ENCODE measurements at places on chromosomes 13 and 19. TPM values are rescaled to one million over a fixed set of nuclear protein-coding genes. Genes with fewer than 3 reads are reported as not detected.

DNA sequence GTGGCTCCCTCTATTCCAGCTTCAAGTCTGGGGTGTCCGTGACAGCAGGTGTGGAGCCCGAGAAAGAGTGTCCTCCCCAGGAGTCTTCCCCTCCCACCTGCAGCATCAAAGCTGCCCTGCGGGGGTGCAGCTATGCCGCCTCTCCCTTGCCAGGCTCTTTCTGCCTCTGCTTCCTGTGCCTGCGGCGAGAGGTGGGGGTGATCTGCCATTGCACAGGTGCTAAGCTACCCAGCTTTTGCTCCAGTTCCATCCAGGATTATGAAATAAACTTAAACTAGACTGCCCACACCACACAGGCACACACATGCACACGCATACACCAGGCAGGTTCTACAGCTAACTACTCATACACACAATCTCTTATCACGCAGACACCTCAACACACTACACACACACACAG lies 104.7 kb upstream of the CLDN10 start:
- no peak for DNase-seq

GRCh38 chr13:49494645-49495044 lies 1.1 kb upstream of the PHF11 start:
- DNase-seq = no peak

DNA sequence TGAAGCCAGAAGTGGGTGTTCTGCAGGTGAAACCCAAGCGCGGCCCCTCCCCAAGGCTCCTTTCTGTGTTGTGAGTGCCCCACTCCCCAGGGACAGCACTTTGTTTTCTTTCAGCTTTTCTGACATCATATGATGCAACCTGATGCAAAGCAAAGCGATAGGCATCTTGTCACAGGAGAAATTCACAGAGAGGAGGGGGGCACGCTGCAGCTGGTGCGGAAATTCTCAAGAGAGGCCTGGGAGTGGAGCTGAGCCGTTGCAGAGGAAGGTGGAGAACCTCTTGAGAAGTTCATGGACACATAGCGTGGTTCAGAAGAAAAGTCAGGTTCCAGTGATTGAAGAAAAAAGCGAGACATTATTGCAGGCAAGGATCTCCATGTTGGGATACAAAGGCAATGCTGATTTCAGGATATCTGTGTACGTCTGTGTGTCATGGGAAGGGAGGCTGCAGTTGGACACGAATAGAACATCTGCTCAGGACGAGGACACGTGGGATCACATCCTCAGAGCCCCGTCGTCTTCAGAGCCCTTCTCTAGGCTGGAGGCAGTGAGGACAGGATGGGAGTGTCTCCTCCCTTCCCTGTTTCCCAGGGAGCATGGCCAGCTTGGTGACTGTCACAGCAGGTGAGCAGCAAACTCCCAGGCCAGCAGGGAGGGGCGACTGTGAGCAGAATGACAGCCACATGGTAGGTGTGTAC lies 79.2 kb downstream of the IRS2 start:
- no peak for DNase-seq

DNA sequence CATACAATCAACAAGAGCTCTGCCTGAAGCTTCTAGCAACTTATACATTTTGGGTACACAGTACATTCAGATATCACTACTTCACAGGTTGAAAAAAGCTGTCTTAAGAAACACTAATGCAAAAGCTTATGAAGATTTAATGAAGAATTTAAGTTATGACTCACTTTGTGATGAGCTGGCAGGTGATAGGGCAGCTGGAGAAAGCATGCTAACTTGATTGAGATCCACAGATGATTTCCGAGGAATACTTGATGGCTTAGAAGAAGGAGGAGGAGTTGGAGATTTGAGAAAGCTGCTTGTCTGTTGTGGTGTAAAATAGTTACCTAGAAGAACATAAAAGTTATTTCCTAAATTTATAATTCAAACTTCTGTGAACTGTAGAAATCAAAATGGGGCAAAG lies 23.3 kb downstream of the EXOSC8 start:
- DNase-seq = no peak

DNA sequence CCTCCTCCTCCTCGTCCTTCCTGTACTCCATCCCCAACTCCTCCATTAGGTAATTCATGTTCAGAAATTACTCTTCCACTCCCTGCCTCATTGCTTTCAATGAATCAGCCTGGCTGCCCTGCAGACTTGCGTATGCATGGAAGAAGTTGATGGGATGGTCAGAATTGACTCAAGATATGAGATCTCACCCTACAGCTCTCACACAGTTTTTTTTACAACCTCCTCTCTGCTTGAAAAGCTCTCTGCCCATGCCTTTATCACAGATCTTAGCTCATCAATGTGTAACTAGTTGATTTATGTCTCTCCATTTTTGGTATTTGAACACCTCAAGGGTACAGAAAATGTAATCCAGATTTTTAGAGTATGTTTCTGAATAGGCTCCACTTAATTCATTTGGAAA lies 506.9 kb downstream of the TBC1D4 start:
- no peak for DNase-seq

DNA sequence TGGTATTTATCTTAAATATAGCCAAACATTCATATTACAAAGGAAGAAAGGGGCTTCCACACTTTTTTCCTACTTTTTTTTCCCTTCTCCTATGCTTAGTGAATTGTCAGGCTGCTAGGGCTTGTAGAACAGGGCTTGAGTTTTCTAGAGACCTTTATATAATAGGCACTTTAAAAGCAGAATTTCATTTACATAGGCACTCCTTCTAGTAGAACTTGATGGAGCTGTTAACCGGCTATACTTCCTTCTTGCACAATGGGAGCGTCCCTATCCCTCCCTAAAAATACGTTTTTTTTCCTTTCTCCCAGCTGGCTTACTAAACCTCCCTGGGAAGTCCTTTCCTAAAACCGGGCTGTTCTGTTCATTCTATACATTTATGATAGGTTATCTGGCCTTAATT lies 1.1 kb downstream of the TRIM13 start:
- DNase-seq = no peak

DNA sequence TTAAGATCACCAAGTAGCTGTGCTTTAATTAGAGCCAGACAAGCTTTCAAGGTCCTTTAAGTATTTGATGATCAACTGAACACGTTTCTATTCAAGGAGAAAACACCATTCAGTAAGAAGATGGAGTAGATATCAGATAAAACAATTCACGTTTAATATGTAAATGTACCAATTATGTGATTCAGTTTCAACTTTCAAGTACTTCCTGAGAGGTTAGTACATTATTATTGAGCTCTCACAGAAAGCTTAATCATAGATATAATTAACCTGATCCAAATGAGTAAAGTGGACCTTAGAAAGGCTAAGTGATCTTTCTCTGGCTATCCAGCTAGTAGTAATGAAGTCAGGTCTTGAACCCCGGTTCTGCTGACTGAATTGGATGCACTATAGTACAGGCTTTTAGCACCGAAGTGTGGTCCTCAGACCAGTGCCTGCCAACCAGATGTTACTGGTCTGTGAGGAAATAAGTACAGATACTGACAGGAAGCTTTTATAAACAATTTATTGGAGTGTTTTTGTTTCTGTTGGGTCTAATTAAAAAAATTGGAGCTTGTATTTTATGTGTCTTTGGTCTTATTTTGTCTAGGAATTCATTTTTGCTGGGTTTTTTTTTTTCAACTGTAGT lies 10.2 kb downstream of the CLN5 start:
- DNase-seq = no peak

DNA sequence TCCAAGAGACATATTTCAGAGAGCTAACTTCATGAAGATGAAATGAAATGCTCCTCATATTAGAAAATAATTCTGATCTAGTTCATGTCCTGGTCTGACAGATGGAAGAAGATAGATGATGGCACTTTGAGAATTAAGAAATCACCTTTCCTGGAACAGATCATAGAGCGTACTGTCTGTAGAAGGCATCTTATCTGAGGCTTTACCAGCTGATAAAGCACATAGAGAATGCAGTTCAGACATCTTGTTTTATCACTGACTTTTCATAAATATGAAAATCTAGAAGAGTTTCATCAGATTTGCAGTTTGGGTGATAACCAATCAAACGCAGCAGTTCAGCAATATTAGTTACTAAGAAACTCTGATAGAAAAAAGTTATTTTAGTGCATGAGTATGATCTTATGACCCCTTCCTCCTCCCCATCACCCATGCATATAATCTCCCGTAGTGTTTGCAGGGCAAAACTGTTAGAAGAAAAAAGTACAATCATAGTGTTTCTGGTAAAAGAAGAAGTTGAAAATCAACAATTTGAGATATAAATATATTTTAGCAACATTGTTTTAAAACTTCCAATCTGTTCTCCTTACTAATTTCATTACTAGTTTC lies 585.2 kb downstream of the PCDH9 start:
- DNase-seq = no peak

DNA sequence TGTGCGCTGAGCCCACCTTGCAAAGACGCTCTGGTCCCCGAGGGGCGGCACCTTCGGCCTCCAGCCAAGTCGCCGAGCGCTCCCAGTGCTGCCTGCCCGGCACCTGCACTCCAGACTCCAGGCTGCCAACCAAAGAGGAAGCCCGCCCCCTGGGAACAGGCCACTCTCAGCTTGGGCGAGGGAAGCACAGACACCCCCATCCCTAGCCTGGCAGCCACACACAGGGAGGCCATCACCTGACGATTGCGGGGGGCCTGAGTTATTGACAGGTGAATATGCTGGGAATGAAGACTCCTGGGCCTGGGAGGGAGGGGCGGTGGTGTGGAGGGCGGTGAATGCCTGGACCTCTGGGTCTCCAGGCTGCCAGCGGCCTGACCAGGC lies 10.3 kb upstream of the ZNF492 start:
- peak; percentile 29 for DNase-seq

DNA sequence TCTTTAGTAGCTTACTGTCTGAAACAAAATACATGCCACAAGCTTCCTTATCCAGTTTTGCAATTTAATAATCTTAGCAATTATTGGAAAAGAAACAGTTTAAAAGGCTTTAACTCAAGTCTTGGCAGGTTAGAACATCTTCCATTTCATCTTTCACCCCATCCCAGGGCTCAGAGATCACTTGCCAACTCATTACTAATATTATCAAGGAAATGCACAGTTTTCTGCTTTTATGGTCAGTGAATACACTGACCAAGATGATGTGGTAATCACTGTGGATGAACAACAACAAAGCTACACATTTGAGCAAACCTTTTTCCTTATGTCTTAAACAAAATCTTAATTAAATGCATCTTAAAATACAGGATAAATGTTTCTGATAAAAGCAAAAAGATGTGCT lies 48.0 kb upstream of the ITM2B start:
- DNase-seq = no peak

GRCh38 chr19:1068009-1069001 lies 1.3 kb downstream of the ARHGAP45 start:
- DNase-seq = no peak

GRCh38 chr19:2261438-2262172 lies 5.4 kb upstream of the JSRP1 start:
- no peak for DNase-seq

- no peak for DNase-seq
Measured at GRCh38 chr13:102593466-102593865, 3.3 kb upstream of the TPP2 start.

ZNF728 gene
- 33.3 TPM for total RNA-seq

ZNF530 gene
- total RNA-seq = 4.6 TPM

CCDC169 gene
- 37.0 TPM for total RNA-seq

ZNF440 gene
- total RNA-seq = 14.1 TPM

KCNN1 gene
- 10.3 TPM for total RNA-seq

PCDH20 gene
- total RNA-seq = 0.56 TPM

Measured in testis (tissue), 5 donors.